Ovary (tissue), 10 donors: ENCODE measurements at places on chromosomes 5 and 9. TPM values are rescaled to one million over a fixed set of nuclear protein-coding genes. Genes with fewer than 3 reads are reported as not detected.

Gene TPRN
- 15.2 TPM for total RNA-seq

GRCh38 chr9:1231998-1232919 is 182.1 kb downstream of the DMRT2 start:
- no peak overlapping the region for H3K27ac ChIP-seq
- DNase-seq: no peak
- H3K4me1 ChIP-seq: no peaks in the 10 kb centered on the region
- no peak overlapping the region for H3K4me3 ChIP-seq
- H3K27me3 ChIP-seq: no peaks in the 10 kb centered on the region

DNA sequence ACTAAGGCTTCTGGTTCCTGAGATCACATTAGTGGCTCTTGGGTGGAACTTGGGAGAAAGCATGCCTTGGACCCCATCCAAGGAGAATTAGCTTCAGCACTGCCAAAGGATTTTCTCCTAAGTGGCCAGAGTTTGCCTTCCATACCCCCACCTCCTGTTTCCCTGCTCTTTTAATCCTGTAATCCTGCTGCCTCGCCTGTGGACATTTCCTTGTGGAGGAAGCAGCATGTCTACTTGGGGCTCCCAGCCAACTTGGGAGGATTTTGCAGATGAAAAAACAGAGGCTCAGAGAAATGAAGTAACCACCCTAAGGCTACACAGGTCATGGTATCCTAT is 1.6 kb downstream of the ARSI start:
- DNase-seq: no peak
- peaks cover 10% of the 10 kb centered on the region for H3K4me1 ChIP-seq
- no peaks in the 10 kb centered on the region for H3K36me3 ChIP-seq
- H3K4me3 ChIP-seq: no peak overlapping the region
- no peaks in the 10 kb centered on the region for H3K27me3 ChIP-seq

Gene SNAPC4
- 8.9 TPM for total RNA-seq

GRCh38 chr5:174329738-174330137 is 284.2 kb downstream of the NSG2 start:
- no peak overlapping the region for H3K4me3 ChIP-seq
- no peaks in the 10 kb centered on the region for H3K27me3 ChIP-seq
- no peak overlapping the region for H3K27ac ChIP-seq
- no peaks in the 10 kb centered on the region for H3K4me1 ChIP-seq
- DNase-seq: no peak

Gene CHSY3
- 0.13 TPM for total RNA-seq

- DNase-seq: no peak
- H3K36me3 ChIP-seq: no peaks in the 10 kb centered on the region
- H3K27ac ChIP-seq: no peak overlapping the region
- peaks cover 8% of the 10 kb centered on the region for H3K4me1 ChIP-seq
- H3K27me3 ChIP-seq: no peaks in the 10 kb centered on the region
These were observed 49.3 kb upstream of the PPARGC1B start for GRCh38 chr5:149680810-149681221.

Gene GPR151
- not detected for total RNA-seq

DNA sequence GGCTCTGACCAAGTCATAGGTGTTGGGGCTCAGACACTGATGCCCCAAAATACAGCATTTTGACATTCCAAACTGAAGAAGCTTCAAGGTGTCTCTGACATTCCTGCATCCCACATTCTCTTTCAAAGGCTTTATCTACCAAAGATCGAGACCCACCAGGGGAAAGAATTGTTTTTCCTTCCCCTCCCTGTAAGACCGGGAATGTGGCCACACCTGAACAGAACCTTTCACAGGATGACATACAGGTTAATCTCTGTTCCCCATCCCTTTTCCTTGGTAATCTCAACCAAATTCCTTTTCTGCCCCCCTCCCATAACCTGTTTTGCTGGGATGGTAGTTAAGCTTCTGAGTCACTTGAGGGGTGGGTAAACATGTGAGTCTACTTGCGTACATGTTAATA is 72.3 kb downstream of the IQGAP2 start:
- H3K36me3 ChIP-seq: no peaks in the 10 kb centered on the region
- H3K27me3 ChIP-seq: no peaks in the 10 kb centered on the region
- H3K4me1 ChIP-seq: peaks cover 2% of the 10 kb centered on the region
- no peak for DNase-seq

Gene SLIT3
- total RNA-seq: 16.1 TPM

DNA sequence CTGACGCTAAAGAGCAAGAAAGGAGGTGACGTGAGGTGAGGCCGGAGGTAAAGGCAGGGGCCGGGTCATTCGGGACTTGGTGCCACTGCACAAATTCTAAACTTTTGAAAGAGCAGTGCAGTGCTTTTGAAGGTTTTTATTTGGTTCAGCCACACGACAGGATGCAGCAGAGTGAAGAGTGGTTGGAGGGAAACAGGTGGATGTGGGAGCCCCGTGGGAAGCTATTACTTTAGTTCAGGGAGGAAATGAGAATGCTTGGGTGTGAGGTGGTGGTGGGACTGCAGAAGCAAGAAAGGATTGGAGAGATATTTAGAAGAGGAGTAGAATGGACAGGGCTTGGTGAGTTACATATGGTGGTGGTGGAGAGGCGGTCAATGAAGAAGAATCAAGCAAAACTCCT is 64.7 kb upstream of the ITGA2 start:
- H3K4me1 ChIP-seq: peaks cover 2% of the 10 kb centered on the region
- no peak overlapping the region for H3K27ac ChIP-seq
- H3K36me3 ChIP-seq: no peaks in the 10 kb centered on the region
- no peak for DNase-seq

Gene CARD9
- total RNA-seq: 0.48 TPM

GRCh38 chr9:135247227-135247930 is 159.9 kb downstream of the OLFM1 start:
- H3K36me3 ChIP-seq: no peaks in the 10 kb centered on the region
- no peak overlapping the region for H3K27ac ChIP-seq
- no peak overlapping the region for H3K4me3 ChIP-seq

DNA sequence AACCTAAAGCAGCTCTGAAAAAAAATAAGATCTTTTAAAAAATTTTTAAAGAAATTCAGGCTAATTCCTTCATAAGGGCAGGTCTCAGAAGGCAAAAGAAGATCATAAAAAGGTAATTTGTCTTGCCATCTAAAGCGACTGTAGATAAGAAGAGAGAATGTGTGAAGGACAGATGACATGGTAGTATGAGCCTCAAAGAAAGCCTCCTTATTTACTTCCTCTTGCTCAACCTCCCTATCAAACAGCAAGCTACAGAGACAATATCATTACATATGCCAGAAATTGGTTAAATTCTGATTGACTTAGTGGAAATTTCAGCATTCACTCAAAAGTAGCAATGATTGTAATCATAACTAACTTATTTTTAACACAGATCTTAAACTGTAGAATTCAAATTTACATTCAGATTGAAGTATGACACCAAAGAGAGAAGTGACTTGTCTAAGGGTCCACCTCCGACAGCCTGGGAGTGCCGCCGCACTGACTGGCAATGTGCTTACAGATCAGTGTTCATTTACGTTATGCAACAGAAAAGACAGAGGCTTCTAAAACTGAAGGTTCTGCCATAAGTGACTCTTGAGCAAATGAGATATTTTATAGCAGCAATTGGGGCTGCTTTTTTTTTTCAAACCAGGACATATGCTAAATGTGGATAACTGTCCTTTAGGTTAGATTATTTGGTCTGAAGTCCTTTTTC is 132.0 kb downstream of the CEMIP2 start:
- H3K27me3 ChIP-seq: no peaks in the 10 kb centered on the region
- no peaks in the 10 kb centered on the region for H3K36me3 ChIP-seq
- DNase-seq: no peak

DNA sequence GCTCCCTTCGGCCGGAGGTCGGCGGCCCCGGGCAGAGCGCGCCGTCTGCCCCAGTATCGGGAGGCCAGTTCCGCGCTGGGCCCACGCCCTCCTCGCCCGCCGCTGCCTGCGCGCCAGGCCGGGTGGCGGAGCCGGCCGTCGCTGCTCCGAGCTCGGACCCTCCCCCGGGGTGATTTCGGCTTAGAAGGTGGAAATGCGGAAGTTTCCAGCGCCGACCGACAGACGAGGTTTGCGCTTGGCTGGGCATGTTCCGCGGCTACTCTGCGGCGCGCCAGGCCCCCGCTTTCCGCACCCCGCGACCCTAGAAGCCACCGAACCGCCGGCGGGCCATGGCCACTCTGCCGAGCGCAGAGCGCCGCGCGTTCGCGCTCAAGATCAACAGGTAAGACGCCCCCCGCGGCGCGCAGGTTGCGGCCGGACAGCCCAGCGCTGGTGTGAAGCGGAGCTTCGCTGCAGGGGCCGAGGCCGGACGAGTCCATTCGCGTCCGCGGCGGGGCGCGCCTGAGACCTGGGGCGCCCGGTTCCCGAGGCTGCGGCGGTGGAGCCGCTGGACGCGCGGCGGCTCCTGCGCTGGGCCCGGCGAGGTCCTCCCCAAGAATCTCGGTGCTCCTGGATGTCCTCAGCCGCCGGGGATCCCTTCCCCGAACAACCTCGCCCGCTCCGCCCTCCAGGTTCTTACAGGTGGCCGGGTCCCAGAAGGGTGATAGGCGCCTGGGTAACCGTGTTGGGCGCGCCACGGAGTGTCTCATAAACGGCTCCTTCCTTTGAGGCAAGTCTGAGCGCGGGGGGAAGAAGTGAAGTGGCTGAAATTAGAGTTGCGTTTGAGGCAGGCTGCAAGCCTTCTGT is at the start of gene DOCK8:
Gene DOCK8, plus strand, starts transcription at position 218 of the 846 bp plus-strand sequence. Its CDS starts 112 bp downstream, at position 330.
- H3K36me3 ChIP-seq: no peaks in the 10 kb centered on the region
- H3K4me1 ChIP-seq: no peaks in the 10 kb centered on the region
- peak within 1 kb of the TSS; percentile 48 for H3K27ac ChIP-seq

DNA sequence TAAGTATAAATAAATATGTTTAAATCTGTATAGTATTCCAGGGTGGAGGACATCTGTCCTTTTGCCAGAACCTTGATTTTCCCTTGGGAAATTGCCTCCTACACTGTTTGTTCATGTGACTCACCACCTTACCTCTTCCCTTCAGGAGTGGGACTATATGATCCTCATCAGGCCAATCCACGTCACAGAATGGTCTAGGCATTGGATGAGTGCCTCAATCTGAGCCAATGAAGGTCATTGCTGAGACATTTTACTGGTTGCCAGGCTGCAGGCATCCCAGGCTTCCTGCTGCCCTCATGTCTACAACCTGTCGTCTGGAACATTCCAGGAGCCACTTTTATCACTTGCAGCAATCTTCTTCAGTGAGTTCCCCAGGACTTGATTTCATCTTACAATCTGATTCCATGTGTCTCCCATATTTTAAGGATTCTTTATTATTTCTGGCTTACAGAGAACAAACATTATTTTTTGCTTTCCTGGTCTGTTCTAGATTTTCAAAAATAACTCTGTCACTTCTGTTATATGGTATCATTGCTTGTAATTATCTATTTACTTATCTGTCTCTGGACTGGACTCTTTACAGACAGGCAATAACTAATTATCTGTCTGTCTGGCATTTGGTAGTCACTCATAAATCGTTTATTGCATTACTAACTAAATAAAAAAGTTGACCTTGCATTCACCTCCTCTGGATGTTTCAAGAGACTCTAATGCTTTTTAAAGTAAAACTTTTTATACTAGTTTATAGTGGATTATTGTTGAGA is 107.3 kb upstream of the APC start:
- no peak overlapping the region for H3K4me3 ChIP-seq
- no peaks in the 10 kb centered on the region for H3K36me3 ChIP-seq
- no peaks in the 10 kb centered on the region for H3K27me3 ChIP-seq
- peaks cover 4% of the 10 kb centered on the region for H3K4me1 ChIP-seq
- DNase-seq: no peak
- H3K27ac ChIP-seq: no peak overlapping the region

Gene SURF1
- total RNA-seq: 31.4 TPM

DNA sequence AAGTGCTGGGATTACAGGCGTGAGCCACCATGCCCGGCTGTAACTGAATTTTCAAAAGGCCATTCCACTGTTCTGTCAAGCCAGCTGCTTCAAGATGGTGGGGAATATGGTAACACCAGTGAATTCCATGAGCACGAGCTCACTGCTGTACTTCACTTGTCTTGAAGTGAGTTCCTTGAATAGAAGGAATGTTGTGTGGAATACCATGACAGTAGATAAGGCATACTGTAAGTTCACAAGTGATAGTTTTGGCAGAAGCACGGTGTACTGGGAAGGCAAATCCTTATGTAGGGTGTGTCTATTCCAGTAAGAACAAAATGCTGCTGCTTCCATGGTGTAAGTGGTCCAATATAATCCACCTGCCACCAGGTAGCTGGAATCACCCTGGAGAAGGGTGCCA is 6.6 kb upstream of the PRXL2C start:
- H3K27me3 ChIP-seq: no peaks in the 10 kb centered on the region
- no peaks in the 10 kb centered on the region for H3K36me3 ChIP-seq
- no peaks in the 10 kb centered on the region for H3K4me1 ChIP-seq
- no peak overlapping the region for H3K4me3 ChIP-seq
- no peak overlapping the region for H3K27ac ChIP-seq
